ENCODE measurements at places on chromosomes 1 and 21.

GRCh38 chr1:17227358-17227915, 21.5 kb upstream of the PADI3 start:
- DNase-seq, result no peak

DNA sequence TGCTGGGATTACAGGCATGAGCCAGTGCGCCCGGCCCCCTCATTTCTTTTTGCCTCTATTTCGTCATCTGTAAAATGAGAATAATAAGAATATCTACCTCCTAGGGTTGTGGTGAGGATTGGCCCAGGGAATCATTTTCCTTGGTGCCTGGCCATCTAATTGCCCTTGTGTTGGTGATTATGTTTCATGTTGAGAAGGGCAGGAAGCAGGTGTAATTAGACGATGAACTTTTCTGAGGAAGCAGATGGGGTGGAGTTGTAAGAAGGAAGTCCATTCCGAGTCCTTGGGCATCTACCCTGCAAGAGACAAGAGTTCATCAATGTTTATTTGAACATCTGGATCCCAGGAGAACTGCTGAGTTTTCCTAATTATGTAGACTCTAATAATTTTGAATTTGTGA, 38.7 kb upstream of the NEK2 start:
- DNase-seq, result no peak

GRCh38 chr1:186984959-186985358, 156.2 kb downstream of the PLA2G4A start:
- DNase-seq, result no peak

DNA sequence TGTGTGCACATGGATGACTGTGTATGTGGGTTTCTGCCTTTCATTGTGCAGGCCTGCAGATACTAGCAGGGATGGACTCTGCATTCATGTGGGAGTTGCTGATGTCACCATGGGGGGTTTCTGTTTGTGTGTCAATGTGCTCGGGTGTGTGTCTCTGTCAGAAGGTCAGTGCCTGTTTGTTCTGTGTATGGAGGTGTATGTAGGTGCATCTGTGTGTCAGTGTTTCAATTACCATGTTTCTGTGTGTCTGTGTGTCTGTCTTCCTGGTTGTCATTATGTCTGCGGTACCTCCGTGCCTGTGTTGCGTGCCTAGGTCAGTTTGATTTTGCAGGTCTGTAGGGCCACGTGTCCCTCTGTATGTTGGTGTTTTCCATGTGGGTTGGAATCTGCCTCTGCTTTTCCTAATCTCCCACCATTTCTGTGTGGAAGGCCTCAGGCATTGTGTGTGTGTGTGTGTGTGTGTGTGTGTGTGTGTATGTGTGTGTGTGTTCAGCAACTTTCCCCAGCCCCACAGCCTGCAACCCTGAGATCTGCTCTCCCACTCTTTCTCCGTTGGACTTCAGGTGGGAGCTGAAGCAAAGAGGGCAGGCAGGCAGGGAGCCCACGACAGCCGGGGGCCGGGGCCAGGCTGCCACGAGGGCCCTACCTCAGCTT, 36.7 kb upstream of the WASF2 start:
- no peak for DNase-seq

- DNase-seq, result no peak
Measured at GRCh38 chr1:169571450-169571849, 14.8 kb downstream of the F5 start.

DNA sequence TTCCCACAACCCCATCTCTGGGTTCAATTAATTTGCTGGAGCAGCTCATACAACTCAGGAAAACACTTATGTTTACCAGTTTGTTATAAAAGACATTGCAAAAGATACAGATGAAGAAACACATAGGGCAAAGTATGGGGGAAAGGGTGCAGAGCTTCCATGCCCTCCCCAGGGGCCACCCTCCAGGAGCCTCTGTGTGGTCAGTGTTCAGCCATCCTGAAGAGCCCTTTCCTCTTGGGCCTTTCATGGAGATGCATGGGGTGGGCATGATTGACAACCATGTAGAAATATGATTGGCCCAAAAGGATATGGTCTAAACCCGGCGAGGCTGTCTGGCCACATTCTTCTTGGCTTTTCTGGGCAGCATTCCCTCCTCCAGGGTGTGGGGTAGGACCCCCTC, 56.8 kb upstream of the PDE9A start:
- DNase-seq, result no peak

- no peak for DNase-seq
Measured at GRCh38 chr1:110615548-110616130, 9.5 kb upstream of the KCNA2 start.

DNA sequence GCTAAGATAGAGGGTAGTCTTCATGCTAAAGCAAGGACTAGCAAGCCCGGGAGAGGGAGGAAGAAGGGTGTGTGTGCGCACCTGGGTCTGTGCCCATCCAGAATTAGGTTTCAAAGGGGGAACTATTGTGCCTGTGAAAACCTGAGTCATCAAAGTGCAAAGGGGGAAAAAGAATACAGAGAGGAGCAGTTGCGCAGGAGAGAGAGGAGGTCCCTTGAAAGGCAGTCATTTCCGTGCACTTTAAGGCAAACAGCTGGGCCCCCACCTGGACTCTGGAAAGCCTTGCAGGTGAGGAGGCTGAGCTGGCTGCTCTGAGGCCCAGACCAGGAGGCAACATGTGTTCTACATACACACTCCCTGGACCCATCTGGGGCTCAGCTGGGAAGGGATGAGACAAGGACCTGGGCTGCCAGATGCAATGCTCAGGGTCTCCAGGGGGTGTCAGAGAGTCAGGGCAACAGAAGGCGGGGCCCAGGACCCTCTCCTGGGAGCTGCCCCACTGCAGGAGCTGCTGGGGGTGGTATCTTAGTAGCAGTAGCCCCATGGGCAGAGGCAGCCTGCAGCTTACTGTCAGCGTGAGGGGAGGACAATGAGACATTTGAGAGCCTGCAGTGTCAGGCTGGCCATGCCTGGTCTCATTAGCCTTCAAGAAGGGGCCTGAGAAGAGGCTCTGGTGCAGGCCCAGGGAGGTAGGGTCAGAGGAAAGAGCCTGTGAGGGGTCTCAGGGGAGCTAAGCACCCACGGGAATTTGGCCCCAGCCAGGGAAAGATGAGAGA, 14.3 kb downstream of the PROK1 start:
- no peak for DNase-seq

DNA sequence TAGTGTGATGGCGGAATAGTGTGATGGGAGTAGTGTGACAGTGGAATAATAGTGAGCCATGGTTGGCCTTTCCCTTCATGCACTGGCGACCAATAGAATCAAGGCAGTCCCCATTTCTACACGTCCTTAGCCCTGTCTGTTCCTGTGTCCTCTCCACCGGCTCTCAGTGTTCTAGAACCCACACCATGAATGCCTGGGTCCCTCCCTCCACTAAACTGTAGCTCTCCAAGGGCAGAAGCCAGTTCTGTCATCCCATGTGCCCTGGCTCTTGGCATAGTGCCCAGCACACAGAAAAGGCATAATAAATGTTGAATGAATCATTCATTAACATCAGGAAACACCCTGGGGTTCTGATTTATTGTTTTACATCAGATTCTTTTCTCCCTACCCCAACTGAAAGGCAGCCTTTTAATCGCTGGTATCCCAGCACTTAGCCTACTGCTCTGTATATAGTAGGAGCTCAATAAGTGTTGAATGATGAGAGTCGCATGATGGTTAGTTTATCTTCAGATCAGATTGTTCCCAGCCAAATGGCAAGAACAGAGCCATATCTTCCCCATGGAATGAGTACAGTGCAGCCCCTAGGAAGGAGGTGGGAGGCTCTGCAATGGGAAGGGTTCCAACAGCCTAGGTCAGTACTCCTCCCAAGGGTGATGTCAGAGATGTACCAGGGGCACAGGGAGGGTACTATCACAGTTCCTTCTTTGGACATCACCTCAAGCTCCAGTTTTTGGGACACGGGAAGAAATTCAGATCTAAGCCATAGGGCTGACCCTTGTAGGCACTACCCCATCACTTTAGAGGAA, 325.7 kb downstream of the HHAT start:
- no peak for DNase-seq

DNA sequence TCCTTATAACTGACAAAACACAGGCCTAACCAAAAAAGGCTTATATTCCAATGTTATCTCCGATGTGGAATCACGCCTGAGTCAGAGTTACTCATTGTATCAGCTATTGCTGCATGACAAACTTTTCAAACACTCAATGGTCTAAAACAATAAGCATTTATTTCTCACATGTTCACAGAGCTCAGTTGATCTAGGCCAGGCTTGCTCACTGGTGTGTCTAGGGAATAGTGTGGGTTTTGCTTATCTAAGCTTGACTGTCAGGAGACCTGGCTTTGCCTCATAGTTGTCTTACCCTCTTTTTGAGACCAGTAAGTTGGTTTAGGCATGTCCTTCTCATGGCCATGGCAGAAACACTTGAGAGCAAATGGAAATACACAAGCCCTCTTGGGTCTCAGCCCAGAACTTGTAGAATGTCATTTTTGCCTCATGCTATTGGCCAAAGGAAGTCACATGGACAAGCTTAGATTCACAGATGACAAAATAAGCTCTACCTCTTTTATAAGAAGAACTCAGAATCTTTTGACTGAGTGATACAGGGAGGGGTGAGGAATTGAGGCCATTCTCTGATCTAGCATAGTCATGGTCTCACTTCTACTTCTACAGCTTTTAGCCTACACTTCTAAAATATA, 130.8 kb downstream of the HMCN1 start:
- DNase-seq, result peak; percentile 71

DNA sequence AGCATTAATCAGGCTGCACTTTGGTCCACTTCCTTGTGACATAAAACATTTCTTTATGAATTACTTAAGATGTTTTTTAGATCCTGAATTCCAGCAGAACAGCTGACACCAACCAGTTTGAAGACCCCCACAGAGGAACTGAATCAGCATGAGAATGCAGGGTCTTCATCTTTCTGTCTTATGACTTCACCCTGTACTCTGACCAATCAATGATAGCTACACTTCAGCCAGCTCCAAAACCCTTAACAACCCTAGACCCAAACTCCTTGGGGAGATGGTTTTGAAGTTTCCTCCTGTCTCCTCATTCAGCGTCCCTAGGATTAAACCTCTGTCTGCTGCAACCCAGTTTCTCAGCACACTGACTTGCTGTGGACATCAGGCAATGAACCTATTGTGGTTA, 175.0 kb downstream of the CTH start:
- no peak for DNase-seq

GRCh38 chr21:16792101-16792500, 720.7 kb upstream of the CXADR start:
- DNase-seq, result no peak

DNA sequence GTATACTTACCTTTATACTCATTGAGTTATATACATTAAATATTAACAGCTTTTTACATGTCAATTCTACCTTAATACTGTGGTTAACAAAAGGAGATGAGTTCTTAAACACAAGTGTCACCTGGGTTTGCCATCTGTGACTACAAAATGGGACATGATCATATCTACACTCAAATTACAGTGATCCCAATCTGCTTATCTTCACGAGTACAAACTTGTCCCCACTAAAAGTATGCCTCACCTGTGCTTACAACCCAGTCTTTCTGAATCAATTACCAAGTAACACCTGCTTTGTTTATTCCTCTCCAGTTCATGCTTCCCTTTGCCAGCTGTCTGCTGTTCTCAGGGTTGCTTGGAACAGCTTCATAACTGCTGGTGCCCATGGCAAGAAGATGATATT, 8.8 kb downstream of the CD1E start:
- DNase-seq, result no peak

GRCh38 chr1:85563139-85563538, 17.4 kb upstream of the CCN1 start:
- no peak for DNase-seq

Data from AG09309 (cell line).